ENCODE measurements at places on chromosomes 1 and 21.

DNA sequence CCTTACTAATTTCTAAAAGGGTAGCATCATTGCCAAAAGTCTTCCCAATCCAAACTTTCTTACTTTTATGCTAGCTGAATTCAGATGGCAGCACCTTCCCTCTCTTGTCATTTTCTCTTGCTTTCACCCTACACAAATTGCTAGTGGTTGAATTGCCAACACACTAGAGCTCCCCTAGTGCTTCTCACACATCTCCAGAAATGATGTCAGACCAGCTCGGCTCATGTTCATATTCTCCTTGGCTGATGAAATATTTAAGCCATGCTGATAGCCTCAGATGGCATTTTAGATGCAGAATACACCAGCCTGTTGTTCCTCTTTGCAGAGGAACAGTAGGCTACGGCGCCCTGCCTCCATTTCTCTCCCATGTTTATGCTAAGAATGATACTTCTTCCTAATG is 256.9 kb downstream of the PTBP2 start:
- no peak for DNase-seq

GRCh38 chr1:159737238-159737916 is 23.0 kb upstream of the CRP start:
- DNase-seq = no peak

DNA sequence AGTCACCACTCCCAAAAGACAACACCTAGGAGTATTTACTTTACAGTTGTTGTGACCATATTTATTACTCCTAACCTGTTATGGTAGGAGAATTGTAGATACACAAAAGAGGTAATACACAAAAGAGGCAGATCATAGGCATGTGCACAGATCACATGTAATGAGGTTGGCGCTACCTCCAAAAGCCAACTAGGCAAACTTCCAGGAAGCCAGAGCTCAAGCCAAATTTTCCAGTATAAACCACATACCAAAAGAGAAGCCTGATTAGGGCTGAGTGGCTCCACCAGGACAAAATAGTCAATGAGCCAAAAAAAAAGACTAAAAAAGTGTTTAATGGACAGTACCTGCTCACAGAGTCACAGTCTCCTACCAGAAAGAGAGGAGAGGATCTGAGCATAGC is 195.0 kb upstream of the PBX1 start:
- DNase-seq = no peak

- no peak for DNase-seq
These were observed 226.7 kb upstream of the POU3F1 start for GRCh38 chr1:38273196-38273804.

DNA sequence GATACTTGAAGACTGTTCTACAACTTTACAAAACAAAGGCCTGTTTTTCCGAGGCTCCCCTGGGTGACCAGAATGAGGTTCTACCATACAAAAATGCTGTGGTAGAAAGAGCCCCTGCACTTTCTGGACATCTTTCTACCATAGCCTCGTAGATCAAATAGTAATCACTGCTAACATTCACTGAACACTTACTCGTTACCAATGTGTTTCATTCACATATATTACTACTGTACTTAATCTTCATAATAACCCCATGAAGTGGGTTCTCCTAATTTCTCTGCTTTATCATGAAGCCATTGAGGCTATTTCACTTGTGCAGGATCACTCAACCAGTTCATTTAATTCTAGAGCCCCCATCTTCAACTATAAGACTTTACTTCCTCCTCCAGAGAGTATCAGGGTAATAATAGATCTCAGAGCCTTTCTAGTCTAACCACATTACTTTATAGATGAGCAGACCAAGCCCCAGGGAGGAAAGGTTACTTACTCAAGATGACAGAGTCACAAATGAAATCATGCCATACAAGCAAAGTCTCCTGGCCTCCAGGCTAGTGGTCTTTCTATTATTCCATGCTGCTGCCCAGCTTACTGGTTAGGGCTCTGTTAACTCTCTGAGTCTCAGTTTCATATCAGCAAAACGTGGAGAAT is 46.7 kb upstream of the OSBPL9 start:
- DNase-seq = no peak

GRCh38 chr1:34822202-34822601 is 29.4 kb downstream of the GJA4 start:
- no peak for DNase-seq

DNA sequence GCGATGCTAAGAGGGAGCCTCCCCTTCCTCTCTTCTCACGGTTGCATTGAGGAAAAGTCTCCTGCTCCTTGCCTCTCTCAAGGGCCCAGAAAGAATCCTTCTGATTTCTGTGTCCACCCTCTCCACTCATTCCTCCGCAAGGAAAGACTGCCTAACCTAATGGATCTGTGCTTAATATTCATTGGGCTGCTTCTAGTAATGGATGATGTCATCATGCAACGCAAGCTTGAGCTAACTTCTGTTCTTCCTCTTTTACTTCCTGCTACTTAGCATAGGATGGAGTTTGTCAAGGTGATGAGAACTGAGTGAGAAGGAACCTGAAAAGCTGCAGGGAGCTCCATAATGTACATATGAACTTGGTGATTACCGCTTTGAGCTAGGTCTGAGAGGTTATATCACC is 35.2 kb upstream of the HMGB4 start:
- DNase-seq = no peak

GRCh38 chr1:226711976-226712741 is 26.9 kb downstream of the ITPKB start:
- DNase-seq = no peak

DNA sequence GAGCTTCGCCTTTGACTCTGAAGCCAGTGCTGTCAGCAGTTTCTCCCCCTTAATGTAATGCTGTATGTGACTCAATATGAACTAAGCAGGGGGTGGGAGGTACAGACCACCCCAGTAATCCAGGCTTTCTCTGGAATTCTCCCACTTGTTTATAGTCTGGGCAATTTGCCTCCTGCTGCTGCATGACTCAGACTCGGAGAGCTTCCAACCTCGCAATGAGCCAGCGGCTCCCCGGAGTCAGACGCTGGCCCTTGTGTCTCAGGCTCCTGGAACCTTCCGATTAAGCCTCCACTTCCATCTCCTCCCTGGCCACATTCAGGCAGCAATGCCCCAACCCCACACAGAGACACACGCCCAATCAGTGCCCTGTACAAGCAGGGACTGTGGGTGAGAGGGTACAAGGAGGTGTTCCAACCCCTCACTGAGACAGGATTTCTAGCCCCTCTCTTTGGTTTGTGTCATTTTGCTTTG is 471.7 kb upstream of the VAMP3 start:
- DNase-seq = no peak

- DNase-seq = no peak
These were observed 76.0 kb downstream of the GPATCH2 start for GRCh38 chr1:217554849-217555248.

DNA sequence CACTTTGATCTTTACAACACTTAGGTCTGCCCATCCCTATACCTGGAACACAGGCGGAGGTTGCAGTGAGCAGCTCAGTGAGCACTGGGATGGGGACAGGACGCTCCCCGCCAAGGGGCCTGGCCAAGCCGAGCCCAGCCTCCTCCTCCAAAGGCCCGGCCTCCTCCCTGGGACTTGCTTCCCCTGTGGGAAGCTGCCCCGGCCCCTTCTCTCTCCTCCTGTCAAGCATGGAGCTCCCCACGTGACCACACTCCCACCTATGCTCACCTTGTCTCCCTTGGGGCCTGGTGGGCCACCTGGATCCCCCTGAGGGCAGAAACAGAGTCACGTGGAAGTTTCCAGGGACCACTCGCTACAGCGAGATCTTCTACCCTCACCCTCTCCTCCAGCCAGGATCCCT is 12.9 kb downstream of the COL16A1 start:
- DNase-seq = no peak

GRCh38 chr1:201241736-201242135 is 41.6 kb upstream of the PKP1 start:
- DNase-seq = no peak

DNA sequence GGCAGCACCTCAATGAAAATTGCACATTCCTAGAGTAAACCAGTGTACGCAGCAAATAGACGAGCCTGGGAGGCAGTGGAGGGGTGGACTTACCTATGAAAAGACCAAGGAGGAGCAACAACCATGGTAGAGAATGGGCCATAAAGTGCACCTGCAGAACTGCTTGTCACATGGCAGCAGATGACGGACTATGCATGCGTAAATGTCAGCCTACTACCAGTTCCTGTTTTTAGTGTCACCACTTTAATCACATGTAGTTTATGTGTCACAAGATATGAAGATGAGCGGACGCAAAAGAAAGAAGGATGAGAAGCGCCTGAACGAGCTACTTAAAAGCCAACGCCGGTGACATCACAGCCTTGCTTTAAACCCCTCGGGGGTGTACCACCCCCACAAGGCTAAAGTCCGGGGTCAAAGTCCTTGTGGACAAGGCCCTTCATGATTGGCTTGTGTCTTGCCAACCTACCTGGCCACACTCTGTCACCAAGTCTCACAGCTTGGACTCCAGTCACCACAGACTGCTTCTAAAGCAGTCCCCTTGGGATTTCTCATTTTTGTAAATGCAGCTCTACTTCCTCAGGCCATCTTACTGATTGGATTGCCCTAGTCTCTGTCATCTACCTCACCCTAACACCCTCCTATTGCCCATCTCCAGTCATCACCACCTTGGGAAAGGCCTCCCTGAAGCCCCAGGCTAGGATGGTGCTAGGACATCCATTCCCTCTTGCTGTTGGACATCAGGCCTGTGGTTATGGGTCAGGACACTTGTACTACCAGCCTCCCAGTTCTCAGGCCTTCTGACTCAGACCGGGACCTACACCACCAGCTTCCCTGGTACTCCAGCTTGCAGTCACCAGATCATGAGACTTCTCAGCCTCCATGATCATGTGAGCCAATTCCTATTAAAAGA is 6.0 kb upstream of the LY9 start:
- DNase-seq = no peak

DNA sequence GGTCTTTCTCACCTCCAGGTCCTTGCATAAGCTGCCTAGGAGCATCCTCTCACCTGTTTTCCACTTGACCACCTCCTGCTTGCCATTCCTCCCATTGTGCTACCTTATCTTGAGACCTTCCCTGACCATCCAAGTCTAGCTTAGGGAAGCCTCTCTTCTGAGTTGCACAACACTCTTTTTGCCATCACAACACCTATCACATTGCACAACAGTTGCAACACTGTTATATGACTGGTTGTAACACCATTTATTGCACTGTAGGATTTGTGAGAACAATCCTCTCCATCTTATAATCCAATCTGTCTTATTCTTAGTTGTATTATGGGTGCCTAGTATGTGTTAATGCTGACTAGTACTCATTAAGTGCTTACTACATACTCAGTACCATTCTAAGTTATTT is 488.7 kb downstream of the OMA1 start:
- DNase-seq = no peak

- DNase-seq = no peak
These were observed 3.3 kb upstream of the ELAVL4 start for GRCh38 chr1:50105433-50105832.

DNA sequence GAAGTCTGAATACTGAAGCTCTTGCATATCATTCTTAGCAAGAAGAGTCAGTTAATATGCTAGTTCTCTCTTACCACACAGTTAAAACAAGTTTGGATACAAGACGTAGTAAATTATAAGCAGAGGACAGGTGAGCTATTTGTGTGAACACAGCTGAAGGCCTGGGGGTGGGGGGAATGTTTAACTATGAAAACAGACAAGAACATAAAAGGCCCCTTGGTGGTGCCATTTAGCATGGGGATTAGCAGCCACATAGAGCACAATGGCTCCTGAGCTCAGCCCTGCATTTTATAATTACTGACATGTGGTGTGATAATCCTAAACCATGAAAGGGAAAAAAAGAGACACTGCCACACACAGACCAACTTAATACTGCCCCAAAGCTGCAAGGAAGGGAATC is 94.8 kb downstream of the TGFBR3 start:
- no peak for DNase-seq

DNA sequence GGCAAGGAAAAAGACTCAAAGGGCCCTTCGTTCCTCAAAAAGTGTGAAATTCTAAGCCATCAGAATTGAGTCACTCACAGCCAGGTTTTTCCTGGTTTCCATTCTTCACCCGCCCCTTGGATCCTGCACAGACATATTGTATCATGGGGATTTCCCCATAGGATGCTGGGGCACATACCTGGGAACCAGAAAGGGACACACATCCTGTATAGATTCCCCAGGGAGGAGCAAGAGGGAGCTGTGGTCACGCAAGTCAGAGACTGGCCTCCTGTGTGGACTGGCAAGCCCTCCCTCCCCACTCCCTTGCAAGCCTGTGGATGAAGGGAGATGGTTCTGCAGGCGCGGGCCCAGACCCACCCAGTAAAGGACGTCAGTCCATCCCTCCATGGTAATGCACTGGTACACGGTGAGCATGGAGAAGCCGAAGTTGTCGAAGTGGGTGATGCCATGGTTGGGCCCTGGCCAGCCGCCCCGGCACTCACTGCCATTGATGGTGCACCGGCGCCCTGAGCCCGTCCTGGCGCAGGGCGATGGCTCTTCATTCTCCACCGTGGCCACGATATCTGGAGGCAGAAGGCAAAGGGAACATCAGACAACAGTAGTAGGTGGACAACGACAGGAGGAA is 23.2 kb downstream of the CACNA1S start:
- no peak for DNase-seq

DNA sequence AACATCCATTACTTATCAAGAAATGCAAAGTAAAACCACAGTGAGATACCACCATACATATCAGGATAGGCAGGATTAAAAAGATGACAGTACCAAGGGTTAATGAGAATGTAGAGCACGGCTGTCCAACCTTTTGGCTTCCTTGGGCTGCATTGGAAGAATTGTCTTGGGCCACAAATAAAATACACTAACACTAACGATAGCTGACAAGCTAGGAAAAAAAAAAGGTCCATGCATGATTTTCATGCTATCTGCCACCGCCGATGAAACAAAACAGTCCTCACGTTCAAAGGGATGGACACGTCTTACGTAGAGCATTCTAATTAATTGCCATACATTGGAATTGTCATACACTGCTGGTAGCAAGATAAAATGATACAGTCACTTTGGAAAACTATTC is 14.3 kb downstream of the BACH1 start:
- no peak for DNase-seq

DNA sequence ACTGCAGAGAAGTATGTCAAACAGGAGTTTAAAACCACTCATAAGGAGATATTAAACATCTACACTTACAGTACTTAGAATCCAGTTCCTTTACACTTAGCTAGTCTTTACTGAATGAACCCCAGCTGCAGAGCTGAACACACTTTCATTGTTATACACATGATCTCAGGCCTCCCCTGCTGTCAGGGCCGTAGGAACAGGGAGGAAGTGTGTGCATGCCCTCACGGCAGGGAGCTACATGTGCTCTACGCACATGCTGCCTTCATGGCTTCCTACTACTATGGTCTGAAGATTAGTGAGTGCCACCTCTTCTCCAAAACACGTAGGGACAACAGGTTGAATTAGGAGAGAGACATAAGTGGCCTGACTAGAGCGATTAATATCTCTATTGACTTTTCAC is 191.5 kb downstream of the SIPA1L2 start:
- DNase-seq = no peak

GRCh38 chr1:7223334-7224080 is 438.3 kb downstream of the CAMTA1 start:
- DNase-seq = no peak
